ENCODE measurements at places on chromosomes 7 and 10.

- DNase-seq = no peak
These were observed 22.6 kb downstream of the FIGNL1 start for GRCh38 chr7:50427518-50427917.

DNA sequence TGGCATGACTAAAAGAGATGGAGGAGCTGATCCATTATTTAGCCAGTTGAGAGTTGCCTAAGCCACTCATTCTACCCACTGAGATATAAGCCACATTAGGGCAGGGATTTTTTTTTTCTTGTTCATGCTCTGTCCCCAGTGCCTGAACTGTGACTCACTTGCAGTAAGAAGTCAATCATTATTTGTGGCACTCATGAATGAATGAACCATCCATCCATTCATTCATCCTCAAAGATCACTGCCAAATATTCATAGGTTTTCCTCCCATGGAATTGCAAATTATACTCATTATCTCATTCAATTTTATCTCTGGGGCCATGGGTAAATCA, 22.8 kb upstream of the ARID5B start:
- DNase-seq = no peak

DNA sequence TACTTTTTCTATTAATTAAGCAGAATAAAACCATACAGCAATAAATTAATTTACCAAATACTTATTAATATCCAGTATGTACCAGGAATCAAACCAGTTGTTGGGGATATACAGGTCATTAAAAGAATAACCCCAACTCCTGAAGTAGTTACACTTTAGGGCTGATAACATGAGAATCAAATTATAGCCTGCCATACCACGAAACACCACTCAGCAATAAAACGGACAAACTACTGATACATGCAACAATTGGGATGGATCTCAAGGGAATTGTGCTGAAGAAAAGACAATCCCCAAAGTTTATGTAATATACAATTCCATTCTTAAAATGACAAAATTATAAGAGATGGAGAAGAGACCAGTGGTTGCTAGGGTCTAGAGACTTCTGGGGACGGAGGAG, 22.7 kb downstream of the MCMBP start:
- no peak for DNase-seq

- DNase-seq = no peak
These were observed 2.9 kb downstream of the SFXN4 start for GRCh38 chr10:119162452-119163092.

GRCh38 chr10:112136486-112137153, 46.9 kb downstream of the GPAM start:
- no peak for DNase-seq
